Cardiac septum (tissue), 1 donor: ENCODE measurements at places on chromosomes 13 and 19. TPM values are rescaled to one million over a fixed set of nuclear protein-coding genes. Genes with fewer than 3 reads are reported as not detected.

Gene ZNF829
- total RNA-seq: 2.8 TPM

Gene COMP
- total RNA-seq: 31.8 TPM

GRCh38 chr13:79709471-79709870 is 228.5 kb downstream of the NDFIP2 start:
- no peak for DNase-seq

DNA sequence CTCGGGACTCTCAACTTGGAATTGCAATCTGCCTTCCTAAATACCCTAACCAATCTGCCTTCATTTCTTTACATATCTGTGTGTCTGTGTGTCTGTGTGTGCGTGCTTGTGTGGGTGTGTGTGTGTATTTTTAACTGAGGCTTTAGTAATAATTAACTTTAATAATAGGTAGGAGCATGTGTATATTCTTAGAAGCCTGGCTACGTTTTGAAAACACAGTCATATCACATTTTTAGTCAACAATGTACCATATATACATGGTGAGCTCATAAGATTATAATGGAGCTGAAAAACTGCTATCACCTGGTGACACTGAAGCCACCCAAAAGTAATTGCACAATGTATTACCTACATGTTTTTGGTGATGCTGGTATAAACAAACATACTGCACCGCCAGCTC is 65.4 kb upstream of the ATXN8OS start:
- DNase-seq: no peak

DNA sequence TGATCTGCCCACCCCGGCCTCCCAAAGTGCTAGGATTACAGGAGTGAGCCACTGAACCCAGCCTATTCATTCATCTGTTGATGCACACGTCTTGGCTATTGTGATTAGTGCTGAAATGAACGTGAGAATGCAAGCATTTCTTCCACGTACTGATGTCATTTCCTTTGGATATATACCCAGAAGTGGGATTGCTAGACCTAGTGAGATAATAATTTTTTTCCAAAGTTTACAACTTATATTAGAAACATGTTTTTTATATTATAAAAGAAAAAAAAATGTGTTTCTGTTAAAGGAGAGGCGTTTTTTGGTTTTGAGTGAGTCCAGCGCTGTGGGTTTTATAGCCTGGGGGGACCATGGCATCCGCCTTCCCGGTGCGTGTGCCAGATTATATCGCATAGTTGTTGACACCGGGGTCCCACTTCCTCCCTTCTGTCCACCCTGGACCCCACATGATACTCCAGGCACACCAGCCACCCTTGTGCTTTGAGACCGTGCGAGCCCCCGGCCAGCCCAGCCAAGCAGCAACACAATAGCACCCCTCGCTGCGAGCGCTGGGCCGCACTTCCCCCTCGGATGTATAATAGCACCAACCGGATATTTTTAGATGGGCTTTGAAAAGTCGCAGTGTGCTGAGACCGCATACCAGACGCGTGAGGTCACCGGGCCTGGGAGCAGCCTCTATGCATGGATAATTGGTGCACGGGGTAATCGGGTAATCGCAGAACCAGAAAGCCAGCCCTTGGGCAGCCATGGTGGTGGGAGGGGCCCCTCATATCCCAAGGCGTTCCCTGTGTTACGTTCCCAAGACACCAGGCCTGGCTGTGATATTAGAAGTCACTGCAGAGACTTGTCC is 59.6 kb downstream of the MYO9B start:
- peak; percentile 96 for DNase-seq

DNA sequence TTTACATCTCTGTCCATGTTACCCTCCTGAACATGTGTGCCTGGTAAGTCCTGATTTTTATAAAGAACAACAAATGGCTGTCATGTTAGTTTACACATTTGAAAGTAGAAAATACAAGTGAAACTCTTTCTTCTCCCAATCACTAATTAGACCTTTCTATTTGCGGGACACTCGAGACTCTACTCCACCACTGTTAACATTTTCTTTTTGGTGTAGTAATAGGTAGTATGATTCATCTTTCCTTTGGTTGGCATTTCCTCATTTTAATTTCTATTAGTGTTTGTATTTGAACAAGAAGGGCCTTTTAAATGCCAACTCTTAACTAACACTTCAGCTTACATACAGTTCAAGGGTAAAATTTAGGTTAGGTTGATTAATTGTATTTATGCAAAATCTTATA is 371.1 kb downstream of the PCDH9 start:
- DNase-seq: no peak

DNA sequence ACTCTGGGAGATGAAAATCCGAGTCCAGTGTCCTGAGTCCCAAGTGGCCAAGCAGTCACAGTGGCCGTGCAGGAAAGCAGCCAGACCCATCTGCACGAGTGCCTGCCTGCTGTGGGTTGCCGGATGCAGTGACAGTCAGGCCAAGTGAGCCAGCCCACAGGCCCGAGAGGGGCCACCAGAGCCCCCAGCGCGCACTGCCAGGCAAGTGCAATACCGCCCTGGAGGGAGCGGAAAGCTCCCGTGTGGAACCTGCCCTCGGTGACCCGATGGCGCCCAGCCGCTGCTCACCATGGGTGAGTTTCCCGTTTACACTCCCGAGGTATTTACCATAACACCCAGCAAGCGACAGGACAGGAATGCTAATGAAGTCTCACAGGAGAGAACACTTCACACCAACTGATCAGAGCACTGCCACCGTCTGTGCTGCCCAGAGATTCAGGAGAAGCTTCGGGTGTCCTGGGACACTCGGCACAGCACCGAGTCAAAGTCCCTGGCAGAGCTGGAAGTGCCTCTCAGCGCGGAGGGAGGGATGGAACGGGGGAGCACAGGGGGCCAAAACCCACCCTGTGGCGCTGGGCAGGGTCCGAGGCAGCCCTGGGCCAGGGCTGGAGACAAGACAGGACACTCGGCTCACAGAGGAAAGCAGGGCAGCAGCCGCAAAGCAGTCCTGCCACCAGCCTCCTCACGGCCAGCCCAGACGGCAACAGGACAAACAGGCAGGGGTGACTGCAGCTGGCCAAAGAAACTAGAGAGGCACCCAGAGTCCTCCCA is 21.3 kb upstream of the TINCR start:
- no peak for DNase-seq

GRCh38 chr13:97359181-97360057 is 74.5 kb upstream of the RAP2A start:
- DNase-seq: no peak

- no peak for DNase-seq
Measured at GRCh38 chr19:31074199-31075125, 274.8 kb downstream of the TSHZ3 start.

DNA sequence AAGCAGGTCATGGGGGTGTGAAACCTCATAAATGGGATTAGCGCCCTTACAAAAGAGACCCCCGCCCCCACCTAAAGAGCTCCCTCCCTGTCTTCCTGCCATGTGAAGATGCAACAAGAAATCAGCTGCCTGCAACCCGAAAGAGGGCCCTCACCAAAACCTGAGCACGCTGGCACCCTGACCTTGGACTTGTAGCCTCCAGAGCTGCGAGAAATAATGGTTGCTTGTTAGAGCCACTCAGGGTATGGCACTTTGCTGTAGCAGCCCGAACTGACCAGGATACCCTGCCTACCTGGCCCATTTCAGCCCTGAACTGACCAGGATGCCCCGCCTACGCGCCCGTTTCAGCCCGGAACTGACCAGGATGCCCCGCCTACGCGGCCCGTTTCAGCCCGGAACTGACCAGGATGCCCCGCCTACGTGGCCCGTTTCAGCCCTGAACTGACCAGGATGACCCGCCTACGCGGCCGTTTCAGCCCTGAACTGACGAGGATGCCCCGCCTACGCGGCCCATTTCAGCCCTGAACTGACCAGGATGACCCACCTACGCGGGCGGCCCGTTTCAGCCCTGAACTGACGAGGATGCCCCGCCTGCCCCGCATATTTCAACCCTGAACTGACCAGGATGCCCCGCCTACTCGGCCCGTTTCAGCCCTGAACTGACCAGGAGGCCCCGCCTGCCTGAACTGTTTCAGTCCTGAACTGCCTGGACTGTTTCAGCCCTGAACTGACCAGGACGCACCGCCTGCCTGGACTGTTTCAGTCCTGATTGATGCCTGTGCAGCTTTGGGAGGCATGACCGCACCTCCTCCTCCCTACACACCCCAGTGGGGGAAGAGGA is 120.0 kb downstream of the UQCRFS1 start:
- no peak for DNase-seq

DNA sequence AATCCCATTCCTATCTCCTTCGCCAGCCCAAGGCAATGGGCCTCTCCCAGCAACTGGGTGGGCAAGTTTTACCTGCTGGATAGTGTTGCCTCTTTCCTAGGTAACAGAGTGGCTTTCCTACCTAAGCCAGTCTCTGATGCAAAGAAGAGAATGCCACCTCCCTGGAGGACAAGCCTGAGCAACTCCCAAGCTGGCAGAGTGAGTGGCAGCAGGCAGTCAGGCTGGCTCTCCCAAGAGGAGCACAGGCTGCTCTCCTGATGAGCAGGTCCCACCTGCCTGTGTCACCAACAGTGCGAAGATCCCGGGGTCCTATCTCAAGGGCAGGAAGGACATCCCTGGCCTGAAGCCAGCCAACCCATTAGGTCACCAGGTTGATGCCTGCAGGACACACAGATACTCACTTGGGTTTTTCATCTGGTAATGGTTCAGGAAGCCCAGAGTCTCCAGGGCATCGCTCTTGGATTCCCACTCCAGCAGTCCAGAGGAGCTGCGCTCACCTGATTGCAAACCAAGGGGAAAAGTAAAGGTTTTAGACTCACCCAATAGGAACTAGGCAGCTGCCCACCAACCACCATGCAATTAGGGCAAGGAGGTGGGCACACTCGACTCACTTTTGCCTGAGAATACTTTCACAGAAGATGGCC is 5.5 kb upstream of the ECH1 start:
- no peak for DNase-seq

DNA sequence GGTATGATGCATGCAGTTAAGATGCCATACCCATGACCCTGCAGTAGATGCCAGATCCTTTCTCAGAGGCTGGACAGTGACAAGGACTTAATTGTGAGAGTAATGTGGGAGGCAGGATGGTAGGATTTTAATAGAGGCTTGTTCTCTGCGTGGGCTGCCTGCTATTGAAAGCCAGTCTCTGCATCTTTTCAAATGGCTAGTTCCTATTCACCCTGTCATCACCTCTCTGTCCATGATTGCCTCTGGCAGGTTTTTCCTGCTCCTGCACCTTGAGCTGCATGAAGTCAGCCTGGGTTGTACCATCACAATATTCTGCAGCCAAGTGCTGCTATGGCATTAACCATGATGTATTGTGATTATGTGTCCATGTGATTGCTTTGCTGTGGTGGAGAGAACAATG is 440.5 kb downstream of the ITGBL1 start:
- no peak for DNase-seq
